ENCODE measurements at places on chromosomes 2 and 18. TPM values are rescaled to one million over a fixed set of nuclear protein-coding genes. Genes with fewer than 3 reads are reported as not detected.

Gene UGT1A8
- 0.16 TPM for total RNA-seq

Gene RAB27B
- total RNA-seq, result 35.3 TPM

Gene UGT1A9
- 0.08 TPM for total RNA-seq

Gene LRPPRC
- 59.9 TPM for total RNA-seq

Gene GTF2A1L
- not detected for total RNA-seq

Gene SERPINB10
- 0.36 TPM for total RNA-seq

Gene CDH7
- not detected for total RNA-seq

Gene STPG4
- total RNA-seq, result 0.16 TPM

Gene SLC23A3
- total RNA-seq, result 0.64 TPM

Gene FAP
- 1.3 TPM for total RNA-seq

Gene SRD5A2
- not detected for total RNA-seq

Gene CCDC141
- 0.28 TPM for total RNA-seq

Gene THSD7B
- total RNA-seq, result 0.88 TPM

Gene ATP8B1
- 37.7 TPM for total RNA-seq

Gene MAB21L4
- total RNA-seq, result 148 TPM

Gene SERPINB2
- total RNA-seq, result 139 TPM

Gene DES
- total RNA-seq, result 29.3 TPM

Gene CD8B2
- total RNA-seq, result not detected

Gene DNAJC5G
- not detected for total RNA-seq

Gene MEP1B
- total RNA-seq, result not detected

Gene LCLAT1
- 11.6 TPM for total RNA-seq

Gene DYSF
- total RNA-seq, result 3.4 TPM

Gene PROM2
- 100 TPM for total RNA-seq

Gene PFN4
- 0.24 TPM for total RNA-seq

Gene RESP18
- total RNA-seq, result not detected

Gene EVA1A
- total RNA-seq, result 0.56 TPM

Gene GAREM1
- total RNA-seq, result 22.9 TPM

Gene REEP1
- total RNA-seq, result 1.6 TPM

Gene RAPH1
- 27.7 TPM for total RNA-seq

Gene TMEM18
- 18.0 TPM for total RNA-seq

Gene SOX11
- not detected for total RNA-seq

Gene G6PC2
- not detected for total RNA-seq

Gene PLEK
- 1.00 TPM for total RNA-seq

Gene DSC1
- 0.52 TPM for total RNA-seq

Gene CD302
- 1.6 TPM for total RNA-seq

Gene LYG2
- not detected for total RNA-seq

Gene CABLES1
- total RNA-seq, result 7.8 TPM

Data from esophagus mucosa (tissue), 1 donor.